ENCODE measurements at places on chromosomes 6 and 20.
A peak's percentile ranks its signal among the peaks of the same experiment; 100 is the strongest.

DNA sequence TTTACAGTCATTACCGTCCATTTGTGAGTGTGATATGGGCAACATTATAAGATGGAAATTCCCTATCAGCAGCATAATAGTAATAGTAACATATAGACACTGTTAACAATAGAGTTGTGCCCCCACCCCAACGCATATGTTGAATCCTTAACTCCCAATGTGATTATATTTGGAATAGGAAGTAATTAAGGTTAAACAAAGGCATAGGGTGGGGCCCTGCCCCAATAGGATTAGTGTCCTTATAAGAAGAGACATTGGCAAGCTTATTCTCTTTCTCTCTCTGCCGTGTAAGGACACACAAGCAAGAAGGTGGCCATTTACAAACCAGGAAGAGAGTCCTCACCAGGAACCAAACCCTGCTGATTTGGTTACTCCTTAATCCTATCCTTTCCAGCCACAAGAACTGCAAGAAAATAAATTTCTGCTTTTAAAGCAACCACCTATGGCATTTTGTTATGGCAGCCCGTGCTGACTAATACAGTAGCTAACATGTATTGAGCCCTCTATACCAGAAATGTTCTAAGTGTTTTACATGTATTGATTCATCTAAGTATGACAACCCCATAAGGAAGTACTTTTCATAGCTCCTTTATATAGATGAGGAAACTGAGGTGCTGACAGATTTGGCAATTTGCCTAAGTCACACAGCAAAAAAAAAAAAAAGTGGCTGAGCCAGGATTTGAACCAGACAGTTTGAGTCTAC is 114.2 kb downstream of the BCAS1 start:
- no peak for DNase-seq

DNA sequence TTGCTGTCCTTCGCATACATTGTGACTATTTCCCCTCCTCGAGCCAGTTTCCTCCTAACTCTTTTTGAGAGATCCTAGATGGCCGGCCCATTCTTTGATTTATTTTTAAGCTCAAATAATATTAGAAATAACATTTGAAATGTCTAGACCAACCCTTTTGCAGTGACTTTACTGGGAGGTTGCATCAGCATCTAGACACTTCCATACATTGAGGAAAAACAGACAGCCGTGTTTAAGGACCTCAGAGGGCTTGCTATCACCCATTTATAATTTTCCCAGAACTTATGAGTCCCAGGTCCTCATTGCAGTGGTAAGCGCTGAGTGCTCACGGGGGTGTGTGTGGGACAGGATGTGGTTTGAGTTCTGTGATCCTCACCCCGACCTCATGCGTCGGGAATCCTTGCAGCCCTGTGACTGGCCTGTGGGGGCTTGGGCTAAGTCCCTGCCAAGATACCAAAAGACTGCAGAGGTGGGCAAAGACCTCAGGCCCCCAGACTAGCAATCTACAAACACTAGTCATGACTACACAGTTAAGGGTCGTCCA is at the start of gene GPX5:
GPX5 (plus strand) TSS at position 386 of the 544 bp plus-strand sequence; CDS start at position 519, 133 bp downstream.
- no peak for DNase-seq

- no peak for DNase-seq
Measured at GRCh38 chr6:116542426-116542825, 3.1 kb downstream of the TRAPPC3L start.

DNA sequence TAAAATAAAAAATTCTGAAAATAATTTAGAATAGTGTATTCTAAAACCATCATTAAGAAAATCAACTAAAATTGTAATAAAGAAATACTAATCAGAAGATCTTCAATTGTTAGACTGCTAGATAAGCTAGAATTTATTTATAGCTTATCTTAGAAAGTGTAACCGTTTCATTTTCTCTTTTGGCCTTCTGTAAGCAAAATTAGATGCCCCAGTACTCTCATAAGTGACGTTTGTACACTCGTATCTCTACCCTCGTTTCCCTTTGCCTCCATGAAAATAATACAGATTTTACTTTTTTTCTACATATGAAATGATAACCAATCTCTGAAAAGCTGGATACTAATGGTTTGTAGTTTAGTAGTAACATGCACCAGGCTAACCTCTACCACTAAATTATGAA is 19.8 kb downstream of the DSE start:
- DNase-seq, result no peak

DNA sequence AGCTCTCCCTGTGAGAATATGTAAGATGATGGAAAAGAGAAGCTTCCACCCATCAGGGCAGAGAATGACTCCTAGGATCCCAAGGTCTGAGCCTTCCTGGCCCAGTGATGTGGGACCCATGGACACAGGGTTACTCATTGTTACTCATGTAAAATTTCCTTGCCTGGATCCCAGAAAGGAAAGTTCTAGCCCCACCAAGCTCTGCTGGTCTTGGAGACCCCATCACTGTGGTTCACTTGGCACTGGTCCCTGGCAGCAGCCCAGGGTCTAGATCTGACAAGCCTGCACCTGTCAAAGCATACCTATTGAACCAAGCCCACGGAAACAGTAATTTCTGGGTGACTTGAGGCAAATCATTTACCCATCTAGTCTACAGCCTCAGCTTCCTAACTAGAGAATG is 22.1 kb downstream of the MDGA1 start:
- no peak for DNase-seq

DNA sequence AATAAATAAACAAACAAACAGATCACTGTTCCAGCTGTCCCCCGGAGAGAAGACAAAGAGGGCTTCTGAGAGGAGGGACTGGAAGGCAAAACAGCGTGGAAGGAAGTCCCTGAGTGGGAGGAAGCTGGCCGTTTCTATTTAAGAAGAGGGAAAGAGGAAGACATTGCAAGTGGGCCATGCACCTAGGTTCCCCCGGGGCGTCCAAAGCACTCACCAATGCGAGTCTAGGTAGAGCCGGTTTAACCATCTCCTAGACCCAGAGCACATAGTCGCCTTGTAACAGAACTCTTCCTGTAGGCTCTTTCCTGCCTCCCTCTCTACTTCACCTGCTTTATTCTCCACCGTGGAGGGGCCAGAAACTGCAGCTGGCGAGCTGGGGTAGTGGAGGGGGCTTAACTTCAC is 158.4 kb downstream of the ZDHHC14 start:
- no peak for DNase-seq

DNA sequence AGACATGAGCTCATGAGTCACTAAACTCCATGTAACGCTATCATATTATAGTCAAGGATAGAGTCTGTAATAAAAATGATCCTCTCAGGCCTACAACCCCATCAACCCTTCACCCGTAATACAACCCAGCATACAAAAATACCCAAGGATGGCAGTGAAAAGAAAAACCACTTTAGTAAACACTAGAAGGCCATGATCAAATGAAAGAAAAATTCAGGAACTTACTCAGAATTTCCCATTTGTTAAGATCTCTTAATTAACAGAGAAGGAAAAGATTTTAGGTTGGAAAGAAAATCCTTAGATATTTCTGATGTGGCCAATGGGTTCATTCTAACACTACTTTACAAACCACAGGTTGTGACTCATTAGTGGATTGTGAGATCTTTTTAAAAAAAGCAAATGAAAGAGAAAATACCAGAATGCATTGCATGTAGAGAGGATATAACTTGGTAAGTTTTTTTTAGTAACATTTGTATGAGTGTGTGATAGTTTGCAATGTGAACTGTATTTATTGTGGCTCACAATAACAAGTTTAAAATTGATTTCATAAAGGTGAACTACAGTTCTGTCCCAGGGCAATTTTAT is 8.0 kb upstream of the UBE2J1 start:
- no peak for DNase-seq

GRCh38 chr6:118881440-118882313 is 12.3 kb upstream of the ASF1A start:
- no peak for DNase-seq

DNA sequence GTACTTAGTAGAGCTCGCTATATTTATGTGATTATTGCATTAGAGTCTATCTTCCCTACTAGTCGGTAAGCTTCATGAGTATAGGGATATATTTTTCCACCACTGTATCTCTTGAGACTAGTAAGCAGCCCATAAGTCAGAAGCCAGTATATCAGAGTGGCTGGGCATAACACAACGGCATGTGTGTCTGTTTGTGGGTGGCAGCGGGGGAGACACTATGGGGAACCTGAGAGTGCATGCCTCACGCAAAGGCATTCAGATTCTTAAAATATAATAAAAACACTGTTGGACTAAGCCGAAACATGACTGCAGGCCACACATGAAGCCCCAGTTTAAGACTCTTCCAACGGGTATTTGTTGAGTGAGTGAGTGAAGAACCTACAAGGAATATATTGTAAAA is 8.0 kb downstream of the KCNS1 start:
- no peak for DNase-seq

GRCh38 chr6:163559661-163560060 is 145.1 kb downstream of the QKI start:
- DNase-seq, result no peak

DNA sequence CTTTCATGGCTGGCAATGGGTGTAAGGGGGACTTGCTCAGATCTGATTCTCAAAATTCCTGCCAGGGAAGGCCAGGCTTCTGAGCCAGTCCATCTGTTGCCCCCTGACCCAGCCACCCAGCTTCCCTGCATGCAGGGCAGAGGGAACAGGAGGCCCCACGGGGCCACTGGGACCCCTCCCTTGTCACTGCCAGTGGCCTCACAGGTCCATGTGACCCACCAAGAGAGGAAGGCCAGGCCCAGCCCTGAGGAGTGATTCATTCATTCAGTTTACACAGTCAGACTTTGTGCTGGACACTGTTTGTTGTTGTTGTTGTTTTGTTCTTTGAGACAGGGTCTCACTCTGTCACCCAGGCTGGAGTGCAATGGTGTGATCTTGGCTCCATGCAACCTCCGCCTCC is 39.5 kb downstream of the UBE2V1 start:
- DNase-seq, result no peak

DNA sequence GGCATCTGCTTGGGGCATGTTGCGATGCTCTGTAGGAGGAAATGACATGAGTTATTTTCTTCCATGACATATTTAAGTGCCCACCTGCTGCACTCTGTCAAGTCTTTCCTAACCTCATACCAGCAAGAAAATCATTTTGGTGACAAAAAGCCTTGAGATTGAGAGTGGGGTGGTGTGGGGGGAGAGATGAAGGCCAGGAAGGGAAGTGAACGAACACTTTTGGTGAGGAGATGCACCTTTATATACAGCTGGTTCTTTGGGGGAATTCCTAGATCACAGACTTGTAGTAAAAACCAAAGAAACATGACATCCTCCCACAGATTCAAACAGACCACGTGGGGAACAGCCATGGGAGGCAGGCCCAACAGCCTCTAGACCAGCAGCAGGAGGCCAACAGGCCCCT is 26.1 kb downstream of the NCOA5 start:
- DNase-seq, result no peak

GRCh38 chr6:119856136-119856535 is 506.6 kb upstream of the MAN1A1 start:
- DNase-seq, result no peak

- no peak for DNase-seq
Measured at GRCh38 chr20:60794674-60795073, 457.4 kb upstream of the CDH4 start.

GRCh38 chr6:117534974-117535373 is 52.5 kb downstream of the DCBLD1 start:
- DNase-seq, result no peak

GRCh38 chr6:132179955-132180354 is 221.3 kb downstream of the MOXD1 start:
- DNase-seq, result no peak

GRCh38 chr6:37283268-37283667 is 25.3 kb upstream of the TMEM217 start:
- peak; percentile 73 for DNase-seq

All from femur (tissue), 1 donor.